Mucosa of gallbladder (tissue), 1 donor: ENCODE measurements at places on chromosomes 7 and 10. TPM values are rescaled to one million over a fixed set of nuclear protein-coding genes. Genes with fewer than 3 reads are reported as not detected.

Gene STEAP1
- total RNA-seq = 13.1 TPM

Gene FASTK
- 121 TPM for total RNA-seq

Gene TMEM130
- 0.26 TPM for total RNA-seq

GRCh38 chr10:72344932-72345331, 9.8 kb downstream of the DNAJB12 start:
- no peak for DNase-seq

- no peak for DNase-seq
These were observed 7.5 kb upstream of the CFTR start for GRCh38 chr7:117472335-117472734.
